ENCODE measurements at places on chromosomes 11 and 22. TPM values are rescaled to one million over a fixed set of nuclear protein-coding genes. Genes with fewer than 3 reads are reported as not detected.

DNA sequence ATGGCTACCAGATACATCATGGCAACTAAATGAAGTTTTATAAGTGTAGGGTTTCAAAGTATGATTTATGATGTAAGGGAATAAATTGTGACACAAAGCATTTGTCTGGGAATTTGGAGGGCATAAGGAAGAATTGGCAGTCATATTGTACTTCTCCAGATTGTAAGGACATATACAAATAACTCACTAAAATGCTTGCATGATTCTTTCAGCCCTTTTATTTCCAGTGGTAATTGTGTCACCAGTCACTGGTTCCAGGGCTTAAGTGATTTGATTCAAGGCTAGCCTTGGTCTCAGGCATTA is 299.4 kb upstream of the ANO5 start:
- no peak for DNase-seq

DNA sequence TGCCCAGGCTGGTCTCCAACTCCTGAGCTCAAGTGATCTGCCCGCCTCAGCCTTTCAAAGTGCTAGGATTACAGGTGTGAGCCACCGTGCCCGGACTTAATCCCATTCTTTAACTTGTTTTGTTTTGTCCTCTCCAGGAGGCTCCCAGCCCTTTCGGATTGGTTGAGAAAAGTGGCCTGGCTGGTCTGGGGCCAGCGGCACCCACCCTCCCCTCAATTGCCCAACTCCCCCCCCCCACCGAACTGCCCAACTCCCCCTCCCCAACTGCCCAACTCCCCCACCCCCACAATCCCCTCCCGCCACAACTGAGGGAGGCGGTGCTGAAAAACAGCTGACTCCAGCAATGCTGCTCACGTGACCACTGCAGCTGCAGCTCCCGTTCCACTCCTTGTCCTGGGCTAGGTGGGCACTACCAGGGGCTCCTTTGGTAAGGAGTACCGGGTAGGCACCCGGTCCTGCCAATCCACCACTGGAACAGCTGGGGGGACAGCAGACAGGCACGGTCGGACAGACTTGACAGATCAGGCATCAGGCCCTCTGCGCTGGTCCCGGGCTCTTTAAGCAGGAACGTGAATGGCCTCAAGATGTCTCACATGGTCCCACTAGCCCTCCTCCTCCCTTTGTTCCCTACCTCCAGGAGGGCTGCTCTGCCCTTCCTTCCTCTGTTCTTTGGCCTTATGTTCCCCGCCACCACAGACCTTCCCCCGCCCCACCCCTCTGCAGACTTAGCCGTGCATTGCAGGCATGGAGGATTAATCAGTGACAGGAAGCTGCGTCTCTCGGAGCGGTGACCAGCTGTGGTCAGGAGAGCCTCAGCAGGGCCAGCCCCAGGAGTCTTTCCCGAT is at the start of gene TCN2:
Gene TCN2, plus strand, starts transcription at position 720 of the 845 bp plus-strand sequence. CDS start 158 bp downstream, outside the sequence.
- DNase-seq: peak; percentile 89

DNA sequence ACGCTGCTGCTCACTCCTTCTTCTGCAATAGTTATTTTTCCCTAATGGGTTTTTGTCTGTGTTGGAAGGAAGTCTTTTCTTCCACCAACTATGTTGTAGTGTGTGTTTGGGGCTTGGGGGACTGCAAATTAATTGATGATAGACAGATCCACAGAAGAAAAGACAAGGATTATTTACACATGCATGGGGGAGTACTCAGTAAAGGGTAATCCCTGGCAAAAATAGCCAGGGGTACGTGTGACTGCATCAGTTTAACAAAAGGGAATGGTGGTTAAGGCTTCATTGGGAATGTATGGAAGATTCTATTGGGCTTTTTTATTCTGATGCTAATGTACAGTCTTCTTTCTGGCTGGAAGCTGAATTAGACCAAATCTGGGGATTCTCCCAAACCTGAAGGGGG is 20.2 kb upstream of the FEZ1 start:
- no peak for DNase-seq

- DNase-seq: no peak
Measured at GRCh38 chr11:71930556-71931244, 1.9 kb downstream of the RNF121 start.

- DNase-seq: no peak
Measured at GRCh38 chr11:73326929-73327811, 19.1 kb downstream of the ARHGEF17 start.

DNA sequence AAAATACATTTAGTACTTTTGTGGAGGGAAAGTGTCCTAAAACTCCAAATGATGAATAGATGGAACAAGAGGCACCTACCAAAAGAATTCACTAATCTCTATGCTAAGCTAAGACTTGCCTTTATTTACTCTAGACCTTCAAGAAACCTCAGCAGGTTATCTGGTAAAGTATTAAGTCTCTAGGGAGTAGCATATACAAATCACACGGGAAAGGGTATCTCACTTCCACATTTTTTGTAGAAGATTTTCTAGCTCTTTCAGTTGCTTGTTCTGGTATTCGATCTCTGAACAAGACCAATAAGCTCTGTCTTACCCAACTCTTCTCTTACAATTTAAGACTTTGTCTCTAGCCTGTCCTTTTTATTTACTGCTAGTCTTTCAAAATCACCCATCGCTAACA is 18.1 kb upstream of the CADM1 start:
- no peak for DNase-seq

DNA sequence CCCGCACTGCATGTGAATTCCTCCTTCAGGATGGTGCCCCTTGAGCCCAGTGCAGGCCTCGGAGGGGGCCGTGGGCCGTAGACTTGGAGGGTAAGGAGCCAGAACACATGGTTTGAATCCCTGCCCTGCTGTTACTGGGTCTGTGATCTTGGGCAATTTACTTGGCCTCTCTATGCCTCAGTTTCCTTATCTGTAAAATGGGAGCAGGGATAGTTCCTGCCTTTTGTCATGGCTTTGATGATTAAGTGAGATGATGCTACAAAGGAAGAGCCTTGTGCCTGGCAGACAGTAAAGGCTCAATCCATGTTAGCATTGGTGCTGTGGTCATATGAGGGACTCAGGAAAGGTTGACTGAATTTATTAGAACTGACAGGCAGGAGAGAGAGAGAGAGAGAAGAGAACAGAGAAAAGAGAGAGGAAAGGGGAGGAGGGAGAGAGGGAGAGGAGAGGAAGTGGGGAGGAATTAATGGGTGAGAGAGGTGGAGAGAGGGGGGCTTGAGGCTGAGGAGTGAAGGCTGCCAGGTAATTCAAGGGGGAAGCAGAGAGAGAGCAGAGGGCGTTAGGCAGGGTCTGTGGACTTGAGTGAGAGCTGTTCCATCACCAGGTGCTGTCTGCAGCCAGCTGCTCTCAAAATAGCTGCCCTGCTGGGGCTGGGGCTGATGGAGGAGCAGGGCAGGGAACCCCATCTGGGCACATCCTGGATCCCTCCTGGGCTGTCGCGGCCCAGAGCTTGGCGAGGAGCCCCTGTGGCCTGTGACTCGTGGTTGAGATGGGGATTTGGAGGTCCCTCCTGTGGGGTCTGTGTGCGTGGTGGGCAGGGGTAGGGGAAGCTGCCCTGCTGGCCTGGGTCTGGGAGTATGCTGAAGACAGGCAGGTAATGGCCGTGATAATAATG is 44.1 kb downstream of the MCM5 start:
- DNase-seq: no peak

GRCh38 chr11:86810288-86810687 is 9.9 kb downstream of the PRSS23 start:
- DNase-seq: no peak

DNA sequence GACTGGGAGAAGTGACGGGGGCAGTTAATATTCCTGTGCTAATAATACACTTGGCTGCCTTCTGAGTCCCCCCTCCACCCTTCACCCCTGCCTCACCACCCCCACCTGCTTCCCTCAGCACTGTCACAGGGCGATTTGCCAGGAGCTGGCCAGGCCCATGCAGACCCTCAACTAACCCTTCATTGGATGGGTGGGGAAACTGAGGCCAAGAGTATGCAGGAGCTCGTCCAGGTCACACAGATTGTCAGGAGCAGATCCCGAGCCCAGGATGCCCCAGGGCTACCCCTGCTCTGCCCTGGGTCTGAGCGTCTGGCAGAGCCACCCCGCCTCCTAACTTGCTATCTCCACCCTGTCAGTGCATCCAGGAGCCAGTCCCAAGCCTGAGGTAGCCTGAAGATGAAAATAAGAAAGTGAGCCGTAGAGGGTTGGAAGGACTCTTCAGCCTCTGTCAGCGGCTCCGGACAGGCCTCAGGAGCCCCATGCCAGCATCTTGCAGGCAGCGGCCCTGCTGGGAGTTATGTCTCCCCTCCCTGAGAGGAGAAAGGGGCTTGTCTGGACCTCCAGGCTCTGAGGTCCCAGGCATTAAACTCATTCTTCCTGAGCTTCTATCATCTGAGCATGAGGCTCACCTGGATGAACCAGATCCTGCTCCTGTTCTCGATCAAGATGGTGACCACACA is 6.2 kb downstream of the TPBGL start:
- peak; percentile 22 for DNase-seq

DNA sequence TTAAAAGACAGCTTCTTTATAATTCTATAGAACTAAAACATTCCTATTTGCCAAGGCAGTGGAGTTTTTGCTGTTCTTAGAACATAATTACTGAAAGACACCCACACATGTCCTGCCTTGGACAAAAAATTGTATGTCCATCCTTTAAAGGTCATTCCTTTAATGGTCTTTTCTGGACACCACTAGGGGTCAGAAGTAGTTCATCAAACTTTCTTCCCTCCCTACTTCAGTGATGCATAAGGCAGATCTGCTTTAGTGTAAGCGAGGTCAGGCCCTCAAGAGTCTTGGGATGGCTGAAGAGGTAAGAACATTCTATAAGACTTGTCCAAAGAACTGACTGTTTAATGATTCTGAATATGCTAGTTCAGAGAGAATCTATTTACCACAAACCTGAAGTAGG is 4.3 kb upstream of the OR51V1 start:
- no peak for DNase-seq

GRCh38 chr22:45430871-45431270 is 17.4 kb downstream of the RIBC2 start:
- peak; percentile 60 for DNase-seq

DNA sequence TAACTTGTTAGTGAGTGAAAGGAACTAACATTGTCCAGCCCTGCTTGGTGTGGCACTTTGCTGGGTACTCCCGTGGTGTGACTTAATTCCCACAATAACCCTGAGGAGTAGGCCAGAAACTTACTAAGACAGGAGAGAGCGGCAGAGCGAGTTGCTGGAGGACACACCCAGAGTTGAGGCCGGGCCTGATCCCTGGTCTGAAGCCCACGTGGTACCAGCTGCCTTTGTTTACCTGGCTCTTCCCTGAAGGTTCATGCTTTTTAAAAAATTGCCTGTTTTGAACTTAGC is 594 bp downstream of the MPST start:
- no peak for DNase-seq

GRCh38 chr11:27720277-27720830 is 20.1 kb upstream of the BDNF start:
- no peak for DNase-seq

DNA sequence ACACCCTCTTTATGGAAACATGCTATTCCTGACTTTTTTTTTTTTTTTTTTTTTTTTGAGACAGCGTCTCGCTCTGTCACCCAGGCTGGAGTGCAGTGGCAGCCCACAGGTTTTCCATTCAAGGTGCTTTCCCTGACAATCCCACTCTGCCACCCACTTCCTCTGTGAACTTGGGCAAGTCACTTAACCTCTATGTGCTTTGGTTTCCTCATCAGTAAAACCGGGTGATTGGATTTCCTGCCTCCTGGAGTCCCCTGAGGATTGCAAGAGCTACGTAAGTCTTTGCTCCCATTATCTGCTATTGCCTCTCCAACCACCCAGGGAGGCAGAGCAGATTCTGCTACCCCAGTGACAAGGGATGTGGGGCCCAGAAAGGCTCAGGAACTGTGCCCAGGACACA is 54.1 kb downstream of the CELSR1 start:
- no peak for DNase-seq

GRCh38 chr11:1163911-1164735 is 6.4 kb downstream of the MUC5AC start:
- DNase-seq: no peak

DNA sequence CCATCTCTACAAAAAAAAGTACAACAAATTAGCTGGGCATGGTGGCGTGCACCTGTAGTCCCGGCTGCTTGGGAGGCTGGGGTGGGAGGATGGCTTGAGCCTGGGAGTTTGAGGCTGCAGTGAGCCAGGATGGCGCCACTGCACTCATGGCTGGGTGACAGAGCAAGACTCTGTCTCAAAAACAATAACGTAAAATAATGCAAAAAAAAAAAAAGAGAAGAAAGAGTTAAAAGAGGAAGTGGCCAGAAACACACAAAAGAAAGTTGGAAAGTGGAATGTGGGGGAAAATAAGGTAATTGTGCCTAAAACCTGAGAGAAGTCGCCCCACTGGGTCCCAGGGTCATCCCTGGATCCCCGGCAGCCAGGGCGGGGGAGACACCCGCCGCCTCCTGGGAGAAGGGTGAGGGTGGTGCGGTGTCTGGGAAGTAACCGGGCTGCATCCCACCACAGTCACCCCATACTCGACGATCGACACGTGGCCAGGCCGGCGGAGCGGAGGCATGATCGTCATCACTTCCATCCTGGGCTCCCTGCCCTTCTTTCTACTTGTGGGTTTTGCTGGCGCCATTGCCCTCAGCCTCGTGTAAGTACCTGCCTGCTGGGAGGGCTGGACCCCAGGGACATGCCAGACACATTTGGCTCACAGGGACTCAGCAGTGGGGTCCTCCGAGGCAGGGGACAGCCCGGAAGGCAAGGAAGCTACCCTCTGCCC is 8.1 kb downstream of the UPK3A start:
- DNase-seq: no peak

- peak; percentile 66 for DNase-seq
Measured at GRCh38 chr22:49599039-49599438, 228.6 kb downstream of the BRD1 start.

DNA sequence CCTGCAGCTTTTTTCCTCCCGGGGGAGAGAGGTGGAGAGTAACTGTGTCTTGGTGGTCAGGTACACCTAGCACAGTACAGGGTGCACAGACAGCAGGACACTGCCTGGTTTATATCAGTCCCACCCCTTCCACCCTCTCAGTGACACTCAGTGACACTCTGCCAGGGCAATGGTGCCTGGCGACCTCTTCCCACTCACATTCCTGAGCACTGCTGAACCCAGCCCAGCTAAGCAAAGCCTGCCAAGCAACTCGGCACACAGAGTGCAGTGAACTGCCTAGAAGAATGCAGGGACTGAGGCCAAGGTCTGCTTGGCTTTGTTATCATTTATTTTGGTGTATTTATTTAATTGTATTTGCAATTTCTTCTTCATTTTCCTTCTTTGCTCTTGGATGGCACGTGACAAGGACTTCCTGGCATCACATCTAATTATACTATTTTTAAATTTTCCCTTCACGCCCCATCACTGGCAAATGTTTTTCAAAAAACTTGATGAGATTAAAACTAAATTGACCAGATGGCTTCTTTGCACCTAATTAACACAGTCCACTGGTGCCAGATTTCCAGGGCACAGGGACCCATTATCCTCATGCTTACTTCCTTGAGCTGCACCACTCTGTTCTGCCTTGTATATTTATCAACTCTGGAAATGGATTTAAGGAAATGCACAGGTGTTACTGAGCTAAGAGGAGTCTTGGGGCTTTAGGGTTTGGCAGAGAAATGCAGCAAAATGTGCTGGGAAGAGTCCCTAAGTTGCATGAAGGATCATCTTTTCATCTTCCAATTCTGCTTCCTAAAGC is 205.6 kb downstream of the ADAMTS15 start:
- peak; percentile 89 for DNase-seq

Gene RBMXL2
- total RNA-seq: not detected

Gene LDLRAD3
- 4.4 TPM for total RNA-seq

Gene SORL1
- total RNA-seq: 8.0 TPM

Gene TSGA10IP
- not detected for total RNA-seq

Gene C11orf52
- total RNA-seq: 2.6 TPM

Gene EMID1
- total RNA-seq: 1.3 TPM

Gene MRGPRX4
- total RNA-seq: not detected

Gene KRTAP5-7
- not detected for total RNA-seq

Gene RCN1
- total RNA-seq: 26.0 TPM

Gene P2RY2
- 13.5 TPM for total RNA-seq

Gene ENTHD1
- not detected for total RNA-seq

Gene LIF
- total RNA-seq: 0.78 TPM

All from cardiac septum (tissue), 1 donor.